ENCODE measurements at places on chromosomes 6 and 20. TPM values are rescaled to one million over a fixed set of nuclear protein-coding genes. Genes with fewer than 3 reads are reported as not detected.

Gene NCR2
- not detected for polyA plus RNA-seq

Gene ZBTB9
- polyA plus RNA-seq = 14.8 TPM

Gene HRH3
- polyA plus RNA-seq = not detected

Gene HLA-B
- polyA plus RNA-seq = 143 TPM

Gene FRMD1
- 25.8 TPM for polyA plus RNA-seq

Gene HNF4A
- polyA plus RNA-seq = 51.5 TPM

Gene AHCY
- polyA plus RNA-seq = 152 TPM

Gene HLA-DMB
- polyA plus RNA-seq = 76.6 TPM

Gene TNNC2
- polyA plus RNA-seq = 0.64 TPM

Gene MYB
- 4.8 TPM for polyA plus RNA-seq

Gene MAP1LC3A
- polyA plus RNA-seq = 23.9 TPM

Gene AVP
- not detected for polyA plus RNA-seq

Gene KDM1B
- polyA plus RNA-seq = 22.9 TPM

Gene BMP5
- 3.6 TPM for polyA plus RNA-seq

Gene GSTA1
- 1.5 TPM for polyA plus RNA-seq

Gene NR2E1
- polyA plus RNA-seq = 0.05 TPM

Gene KCNB1
- 0.63 TPM for polyA plus RNA-seq

Gene OR12D3
- not detected for polyA plus RNA-seq

Gene IPCEF1
- 8.0 TPM for polyA plus RNA-seq

Gene TRERF1
- 13.0 TPM for polyA plus RNA-seq

Gene CLVS2
- 0.14 TPM for polyA plus RNA-seq

Gene FRK
- polyA plus RNA-seq = 5.8 TPM

Gene DACT2
- 18.7 TPM for polyA plus RNA-seq

Gene TPX2
- polyA plus RNA-seq = 54.5 TPM

Gene CCN6
- polyA plus RNA-seq = 4.6 TPM

Gene BPIFB1
- not detected for polyA plus RNA-seq

Gene RIMS1
- polyA plus RNA-seq = 2.3 TPM

Gene ZNF391
- polyA plus RNA-seq = 11.2 TPM

Gene STX7
- polyA plus RNA-seq = 98.3 TPM

Gene PRND
- polyA plus RNA-seq = 4.7 TPM

Gene PACSIN1
- polyA plus RNA-seq = 0.59 TPM

Gene PRSS35
- 75.5 TPM for polyA plus RNA-seq

Gene ADGB
- polyA plus RNA-seq = 0.26 TPM

Gene OSTM1
- 27.7 TPM for polyA plus RNA-seq

Gene BACH2
- 9.0 TPM for polyA plus RNA-seq

Gene IL17F
- polyA plus RNA-seq = 0.63 TPM

Gene SGK2
- 27.9 TPM for polyA plus RNA-seq

Gene SAYSD1
- polyA plus RNA-seq = 20.6 TPM

Gene FOXQ1
- polyA plus RNA-seq = 13.0 TPM

Gene MCHR2
- not detected for polyA plus RNA-seq

Gene SLC52A3
- polyA plus RNA-seq = 4.0 TPM

Gene ZNF311
- polyA plus RNA-seq = 6.7 TPM

Gene SLC17A1
- 0.64 TPM for polyA plus RNA-seq

Gene MPC1
- polyA plus RNA-seq = 88.0 TPM

Gene COL11A2
- polyA plus RNA-seq = 4.3 TPM

Gene ETV7
- not detected for polyA plus RNA-seq

Gene KHDC1L
- 0.37 TPM for polyA plus RNA-seq

Gene BTNL2
- 0.18 TPM for polyA plus RNA-seq

Gene NPBWR2
- polyA plus RNA-seq = not detected

Gene SLA2
- 0.24 TPM for polyA plus RNA-seq

Data from left renal pelvis (tissue), 4 donors.